Heart left ventricle (tissue), 16 donors: ENCODE measurements at places on chromosomes 6 and 20. TPM values are rescaled to one million over a fixed set of nuclear protein-coding genes. Genes with fewer than 3 reads are reported as not detected.

Gene CST7
- total RNA-seq, result 0.62 TPM

Gene CNKSR3
- total RNA-seq, result 9.6 TPM

- no peaks in the 10 kb centered on the region for H3K4me1 ChIP-seq
- H3K36me3 ChIP-seq, result peaks cover 98% of the 10 kb centered on the region
- no peak overlapping the region for H3K27ac ChIP-seq
- H3K4me3 ChIP-seq, result no peak overlapping the region
Measured at GRCh38 chr20:25011831-25012241, 19.3 kb upstream of the APMAP start.

Gene ZBTB12
- total RNA-seq, result 1.6 TPM

DNA sequence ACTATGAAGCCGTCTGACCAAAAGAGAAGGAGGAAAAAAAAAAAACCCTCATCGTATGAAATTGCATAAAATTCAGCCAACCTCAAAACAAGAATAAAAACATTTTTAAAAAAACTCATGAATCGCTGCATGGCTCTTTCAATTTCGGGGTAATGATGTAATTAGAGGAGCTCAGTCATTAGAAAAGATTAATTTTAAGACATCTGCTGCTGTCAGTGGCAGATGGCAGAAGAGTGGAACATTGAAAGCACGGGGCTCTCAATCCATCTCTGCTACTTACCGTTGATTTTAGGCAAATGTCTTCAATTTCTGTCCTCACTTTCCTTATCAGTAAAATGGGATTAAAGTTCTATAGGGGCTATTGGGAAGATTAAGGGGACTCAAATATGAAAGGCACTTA, 79.1 kb downstream of the EYA2 start:
- DNase-seq, result no peak
- H3K36me3 ChIP-seq, result no peaks in the 10 kb centered on the region
- no peak overlapping the region for H3K4me3 ChIP-seq

DNA sequence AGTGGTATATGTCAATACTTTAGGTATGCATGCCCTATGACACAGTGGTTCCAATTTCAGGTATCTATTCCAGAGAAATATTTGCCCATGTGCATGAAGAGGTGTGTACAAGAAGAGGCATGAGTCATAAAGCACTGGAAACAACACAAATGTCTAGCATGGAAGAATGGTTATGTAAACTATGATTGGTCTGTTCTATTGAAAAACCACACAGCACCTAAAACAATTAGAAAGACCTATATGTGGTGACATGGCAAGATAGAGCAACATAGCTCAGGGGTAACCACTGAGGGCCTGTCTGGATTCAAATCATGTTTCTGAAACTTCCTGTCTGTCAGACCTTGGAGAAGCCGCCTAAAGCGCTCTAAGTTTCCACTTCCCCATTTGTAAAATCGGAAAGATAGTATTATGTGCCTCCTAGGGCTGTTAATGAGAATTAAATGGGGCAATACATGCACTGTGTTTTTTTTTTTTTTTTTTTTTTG, 76.0 kb upstream of the SHLD1 start:
- no peak overlapping the region for H3K4me3 ChIP-seq
- no peaks in the 10 kb centered on the region for H3K36me3 ChIP-seq
- no peak for DNase-seq
- H3K4me1 ChIP-seq, result no peaks in the 10 kb centered on the region
- no peaks in the 10 kb centered on the region for H3K27me3 ChIP-seq
